ELF-1 (cell line): ENCODE measurements at places on chromosomes 12 and 14.

- peak; percentile 73 for DNase-seq
Measured at GRCh38 chr12:14768823-14769405, 34.4 kb downstream of the WBP11 start.

DNA sequence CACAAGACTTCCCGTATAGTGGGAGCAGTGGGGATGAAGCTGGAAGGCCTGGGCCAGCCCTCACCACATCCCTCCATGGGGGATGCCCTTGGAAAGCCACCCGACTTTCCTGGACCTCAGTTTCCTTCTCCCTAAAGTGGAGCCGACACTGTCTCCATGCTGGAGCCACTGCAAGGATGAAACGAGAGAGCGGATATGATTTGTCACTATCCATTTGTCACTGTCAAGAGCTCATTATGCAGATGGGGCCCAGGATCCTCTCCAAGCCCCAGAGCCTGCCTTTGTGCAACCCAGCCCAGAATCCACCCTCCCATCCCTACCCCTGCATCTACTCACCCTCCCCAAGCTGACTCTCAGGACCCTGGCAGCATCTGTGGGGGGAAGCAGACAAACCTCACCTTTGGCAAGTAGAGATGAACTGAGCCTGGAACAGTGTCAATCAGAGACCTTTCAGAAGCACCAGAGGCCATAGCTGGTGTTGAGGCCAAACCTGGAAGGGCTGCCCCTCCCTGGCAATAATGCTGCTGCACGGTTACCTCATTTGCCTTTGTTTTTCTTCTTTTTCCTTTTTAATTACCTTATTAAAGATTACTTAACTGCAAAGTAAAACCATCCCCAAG lies 287.7 kb upstream of the RTL1 start:
- no peak for DNase-seq

DNA sequence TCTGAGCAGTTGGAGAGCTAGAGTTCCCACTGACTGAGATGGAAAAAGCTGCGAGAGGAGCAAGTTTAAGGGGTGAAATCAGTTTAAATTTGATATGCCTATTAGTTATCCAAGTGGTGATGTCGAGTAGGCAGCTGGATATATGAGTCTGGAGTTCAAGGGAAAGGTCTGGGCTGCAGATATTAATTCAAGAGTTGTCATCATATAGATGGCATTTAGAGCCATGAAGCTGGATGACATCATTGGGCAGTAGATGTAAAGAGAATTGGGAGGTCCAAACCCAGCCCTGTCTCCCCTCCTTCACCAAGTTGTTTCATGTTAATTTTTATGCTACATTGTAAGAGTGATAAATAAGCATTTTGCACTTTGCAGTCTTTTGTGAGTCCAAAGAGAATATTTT lies 898.1 kb downstream of the GALC start:
- DNase-seq: no peak

DNA sequence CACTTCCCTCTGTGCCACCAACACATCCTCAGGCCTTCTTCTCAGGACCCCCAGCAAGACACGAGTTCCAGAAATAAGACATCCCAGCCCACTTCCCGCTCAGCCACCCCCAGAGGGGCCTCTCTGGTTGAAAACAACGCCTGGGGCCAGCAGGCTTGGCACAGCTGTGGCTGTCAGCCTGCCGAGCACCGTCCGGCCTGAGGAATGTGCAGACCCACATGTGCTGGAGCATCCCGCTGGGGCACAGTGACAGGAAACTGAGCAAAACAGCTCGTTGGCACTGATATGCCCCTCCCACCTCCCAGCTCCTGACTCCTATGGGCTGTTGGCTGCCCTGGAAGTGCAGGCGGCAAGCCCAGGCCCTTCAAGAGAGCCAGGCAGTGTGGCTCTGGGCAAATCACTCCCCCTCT lies 1.4 kb downstream of the SYNE3 start:
- peak; percentile 90 for DNase-seq

DNA sequence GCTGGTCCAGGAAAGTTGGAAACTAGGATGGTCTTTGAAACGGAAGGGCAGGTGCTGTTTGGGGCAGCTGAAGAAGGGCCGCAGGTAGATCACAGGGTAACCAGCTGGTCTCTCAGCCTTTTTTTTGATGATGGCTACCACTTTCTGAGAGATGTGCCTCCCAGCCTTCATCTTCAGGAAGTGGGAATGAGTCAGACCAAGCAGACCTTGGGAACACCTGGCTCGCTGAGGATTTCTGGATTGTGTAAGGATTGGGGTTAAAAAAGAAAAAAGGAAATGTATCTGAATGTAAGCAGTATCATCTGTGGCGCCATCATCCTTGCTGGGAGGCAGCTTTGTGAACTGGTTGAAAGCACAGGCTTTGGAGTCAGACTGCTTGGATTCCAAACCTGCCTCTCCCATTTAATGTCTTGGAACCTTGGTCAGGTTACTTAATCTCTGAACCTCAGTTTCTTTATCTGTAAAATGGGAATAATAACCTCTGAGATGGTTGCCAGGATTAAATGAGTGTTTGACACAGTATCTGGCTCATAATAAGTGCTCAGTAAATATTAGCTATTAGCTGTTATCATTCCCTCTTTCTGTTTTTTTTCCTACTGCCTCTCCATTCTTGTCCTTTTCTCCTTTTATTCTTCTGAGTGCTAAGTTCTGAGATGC lies 1.7 kb downstream of the PRPF40B start:
- DNase-seq: no peak

GRCh38 chr14:59656473-59656872 lies 79.9 kb upstream of the CCDC175 start:
- no peak for DNase-seq

GRCh38 chr12:83826112-83826511 lies 1086.5 kb downstream of the SLC6A15 start:
- DNase-seq: peak; percentile 53

GRCh38 chr12:120872487-120872886 lies 31.7 kb downstream of the SPPL3 start:
- DNase-seq: no peak

DNA sequence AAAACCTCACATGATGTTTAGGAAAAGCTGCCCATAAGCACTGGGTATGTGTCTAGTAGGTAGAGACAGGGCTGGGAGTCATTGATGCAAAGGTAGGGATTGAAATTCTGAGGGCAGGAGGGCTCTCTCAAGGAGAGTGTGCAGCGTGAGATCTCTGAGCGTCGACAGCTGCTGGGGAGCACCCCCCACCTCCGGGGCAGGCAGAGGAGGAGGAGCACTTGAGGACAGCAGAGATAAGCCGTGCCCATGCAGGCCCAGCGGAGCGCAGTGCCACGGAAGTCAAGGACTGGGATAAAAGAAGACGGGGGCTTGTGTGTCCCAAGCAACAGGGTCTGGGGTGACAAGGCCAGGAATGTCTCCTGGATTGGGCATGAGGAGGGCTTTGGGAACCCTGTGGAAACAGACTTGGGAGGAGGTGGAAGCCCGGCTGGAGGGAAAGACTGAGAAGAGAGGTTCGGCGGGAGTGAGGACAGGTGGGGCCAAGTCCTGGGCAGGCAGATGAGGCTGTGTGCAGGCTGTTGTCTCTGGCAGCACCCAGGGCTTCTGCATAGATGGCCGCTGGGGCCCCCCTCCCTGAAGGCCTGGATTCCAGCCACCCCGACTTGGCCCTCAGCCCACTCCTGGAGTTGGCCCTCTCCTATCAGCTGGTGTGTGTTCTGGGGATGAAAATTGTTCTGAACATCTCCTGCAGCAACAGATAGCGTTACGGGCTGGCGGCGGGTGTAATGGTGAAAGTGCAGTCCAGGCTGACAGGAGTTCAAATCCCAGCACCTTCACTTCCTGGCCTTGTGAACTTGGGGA lies 1.9 kb downstream of the CACNA2D4 start:
- DNase-seq: no peak

- no peak for DNase-seq
Measured at GRCh38 chr14:28656704-28657255, 109.8 kb upstream of the FOXG1 start.

GRCh38 chr12:102438827-102439210 lies 41.5 kb downstream of the IGF1 start:
- no peak for DNase-seq

GRCh38 chr14:80304125-80304766 lies 92.9 kb upstream of the DIO2 start:
- DNase-seq: no peak

GRCh38 chr12:102063069-102063468 lies 1.3 kb upstream of the WASHC3 start:
- DNase-seq: no peak

DNA sequence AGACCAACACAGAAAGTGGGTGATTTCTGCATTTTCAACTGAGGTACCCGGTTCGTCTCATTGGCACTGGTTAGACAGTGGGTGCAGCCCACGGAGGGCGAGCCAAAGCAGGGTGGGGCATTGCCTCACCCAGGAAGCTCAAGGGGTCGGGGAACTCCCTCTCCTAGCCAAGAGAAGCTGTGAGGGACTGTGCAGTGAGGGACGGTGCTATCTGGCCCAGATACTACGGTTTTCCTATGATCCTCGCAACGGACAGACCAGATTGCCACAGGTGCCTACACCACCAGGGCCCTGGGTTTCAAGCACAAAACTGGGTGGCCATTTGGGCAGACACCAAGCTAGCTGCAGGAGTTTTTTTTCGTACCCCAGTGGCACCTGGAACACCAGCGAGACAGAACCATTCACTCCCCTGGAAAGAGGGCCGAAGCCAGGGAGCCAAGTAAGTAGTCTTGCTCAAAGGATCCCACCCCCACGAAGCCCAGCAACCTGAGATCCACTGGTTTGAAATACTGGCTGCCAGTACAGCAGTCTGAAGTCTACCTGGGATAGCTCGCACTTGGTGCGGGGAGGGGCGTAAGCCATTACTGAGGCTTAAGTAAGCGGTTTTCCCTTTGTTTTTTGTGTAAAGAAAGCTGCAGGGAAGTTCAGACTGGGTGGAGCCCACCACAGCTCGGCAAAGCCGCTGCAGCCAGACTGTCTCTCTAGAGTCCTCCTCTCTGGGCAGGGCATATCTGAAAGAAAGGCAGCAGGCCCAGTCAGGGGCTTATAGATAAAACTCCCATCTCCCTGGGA lies 25.5 kb upstream of the NAA30 start:
- DNase-seq: peak; percentile 83

DNA sequence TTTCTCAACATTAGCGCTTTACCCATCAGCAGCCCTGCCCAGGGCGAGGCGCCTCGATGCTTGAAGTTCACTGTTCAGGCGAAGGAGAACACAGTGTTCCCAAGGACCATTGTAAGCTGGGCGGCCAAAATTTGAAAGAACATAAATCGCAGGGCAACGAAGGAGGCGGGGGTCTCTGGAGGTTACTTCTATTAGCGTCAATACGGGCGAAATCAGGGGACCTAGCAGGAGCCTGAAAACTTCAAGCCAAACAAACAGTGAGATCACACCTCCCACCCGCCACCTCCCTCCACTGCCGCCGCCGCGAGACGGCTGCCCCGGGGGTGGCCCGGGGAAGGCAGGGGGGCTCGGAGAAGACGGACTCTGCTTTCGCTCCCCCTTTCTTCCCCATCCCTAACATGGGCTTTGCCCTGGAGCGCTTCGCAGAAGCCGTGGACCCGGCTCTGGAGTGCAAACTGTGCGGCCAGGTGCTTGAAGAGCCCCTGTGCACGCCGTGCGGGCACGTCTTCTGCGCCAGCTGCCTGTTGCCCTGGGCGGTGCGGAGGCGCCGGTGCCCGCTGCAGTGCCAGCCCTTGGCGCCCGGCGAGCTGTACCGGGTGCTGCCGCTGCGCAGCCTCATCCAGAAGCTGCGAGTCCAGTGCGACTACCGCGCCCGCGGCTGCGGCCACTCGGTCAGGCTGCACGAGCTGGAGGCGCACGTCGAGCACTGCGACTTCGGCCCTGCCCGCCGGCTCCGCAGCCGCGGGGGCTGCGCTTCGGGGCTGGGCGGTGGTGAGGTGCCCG lies at the start of gene PDZRN4:
TSS of gene PDZRN4 (plus strand) at position 263 of the 783 bp plus-strand sequence.
- peak; percentile 29 for DNase-seq

- DNase-seq: no peak
Measured at GRCh38 chr14:21086908-21087293, 11.6 kb downstream of the ZNF219 start.

- DNase-seq: peak; percentile 16
Measured at GRCh38 chr14:71686677-71687076, 245.6 kb upstream of the RGS6 start.

DNA sequence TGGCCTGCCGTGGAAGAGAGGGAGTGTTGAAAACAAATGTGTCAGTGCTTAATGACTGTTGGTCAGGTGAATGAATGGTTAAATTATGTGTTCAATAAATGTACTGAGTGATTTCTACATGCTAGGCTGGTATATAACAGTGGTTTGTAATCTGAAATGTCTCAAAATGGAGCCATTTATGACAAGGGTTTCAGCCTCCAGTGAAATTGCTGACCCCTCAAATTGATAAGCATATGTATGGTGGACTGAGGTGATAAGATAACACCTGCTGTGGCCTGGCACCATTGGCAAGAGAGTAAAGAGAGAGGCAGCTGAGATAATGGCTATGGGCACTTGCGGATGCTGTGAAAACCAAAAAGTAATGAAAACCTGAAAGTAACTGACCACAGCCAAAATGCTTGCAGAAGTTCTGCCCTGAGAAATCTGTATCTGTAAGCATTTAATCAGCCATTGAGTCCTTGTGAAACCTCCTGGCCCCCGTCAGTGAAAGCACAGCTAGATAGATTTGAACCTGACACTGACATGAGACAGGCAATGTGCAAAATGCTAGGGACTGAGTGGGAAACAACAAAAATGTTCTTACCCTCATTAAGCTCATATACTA lies 1.4 kb upstream of the BCAT1 start:
- no peak for DNase-seq

DNA sequence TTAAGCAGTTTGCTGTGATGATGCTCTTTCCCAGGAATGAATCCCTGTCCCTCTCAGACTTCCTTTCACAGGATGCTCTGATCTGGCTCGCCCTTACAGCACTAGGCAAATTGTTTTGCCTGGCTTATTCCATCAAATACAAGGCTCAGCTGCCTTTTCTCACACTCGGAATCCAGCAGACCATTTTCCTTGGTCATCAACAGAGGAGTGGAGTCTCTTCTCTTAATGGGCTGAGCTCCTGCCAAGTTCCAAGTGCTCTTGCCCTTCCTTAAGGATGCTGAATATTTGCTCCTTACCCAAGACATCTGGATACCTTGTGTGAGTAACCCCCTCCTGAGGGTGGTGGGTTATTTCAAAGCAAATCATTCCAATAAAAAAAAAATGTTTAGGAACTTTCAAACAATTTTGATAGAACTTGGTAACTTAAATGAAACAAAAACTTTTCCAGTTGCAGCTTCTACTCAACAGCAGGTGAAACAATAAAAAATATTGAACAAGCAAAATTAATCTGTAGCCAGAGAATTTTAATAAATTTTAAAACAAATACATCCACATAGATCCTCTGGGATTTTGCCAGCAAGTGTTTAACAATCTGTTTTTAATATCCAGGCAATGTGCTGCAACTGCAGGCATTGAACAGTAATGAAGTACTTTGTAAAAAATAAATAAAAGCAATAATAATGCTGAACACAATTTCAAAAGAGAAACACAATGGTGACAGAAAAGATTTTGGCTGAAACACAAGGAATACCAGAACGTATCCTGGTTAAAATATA lies 264.0 kb upstream of the FAR2 start:
- DNase-seq: no peak

- no peak for DNase-seq
Measured at GRCh38 chr12:114152890-114153289, 186.8 kb upstream of the RBM19 start.

- peak; percentile 71 for DNase-seq
Measured at GRCh38 chr12:99609455-99610181, 37.9 kb upstream of the GARIN6 start.

- DNase-seq: no peak
Measured at GRCh38 chr14:29724991-29725390, 202.7 kb downstream of the PRKD1 start.

- DNase-seq: no peak
Measured at GRCh38 chr14:59926534-59926933, 6.6 kb downstream of the LRRC9 start.
